Activated CD4-positive, CD25-positive, alpha-beta regulatory T cell treated with anti-CD3 and anti-CD28 coated beads, Interleukin-2, amount 50 U/mL, for 72 hours (primary cell): ENCODE measurements at places on chromosomes 3 and 15.

GRCh38 chr3:190593075-190593474 is 79.2 kb downstream of the IL1RAP start:
- no peak for DNase-seq

- no peak for DNase-seq
These were observed 57.1 kb upstream of the FXR1 start for GRCh38 chr3:180855364-180855763.

GRCh38 chr3:159380891-159381290 is 579.0 kb downstream of the MFSD1 start:
- no peak for DNase-seq

GRCh38 chr3:38493031-38493430 is 3.1 kb upstream of the EXOG start:
- no peak for DNase-seq

- DNase-seq: peak; percentile 88
These were observed 3.7 kb upstream of the MYL3 start for GRCh38 chr3:46866720-46867549.

GRCh38 chr3:17047894-17048293 is 163.1 kb downstream of the PLCL2 start:
- DNase-seq: no peak

DNA sequence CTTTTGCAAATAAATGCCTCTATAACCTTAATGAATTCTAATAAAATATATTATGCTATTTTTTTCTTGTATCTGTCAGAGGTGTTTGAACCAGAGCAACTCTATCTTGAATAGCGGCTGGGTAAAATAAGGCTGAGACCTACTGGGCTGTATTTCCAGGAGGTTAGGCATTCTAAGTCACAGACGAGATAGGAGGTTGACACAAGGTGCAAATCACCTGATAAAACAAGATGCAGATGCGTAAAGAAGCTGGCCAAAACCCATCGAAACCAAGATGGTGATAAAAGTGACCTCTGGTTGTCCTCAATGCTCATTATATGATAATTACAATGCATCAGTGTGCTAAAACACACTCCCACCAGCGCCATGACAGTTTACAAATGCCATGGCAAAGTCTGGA is 990.7 kb downstream of the FHIT start:
- no peak for DNase-seq

DNA sequence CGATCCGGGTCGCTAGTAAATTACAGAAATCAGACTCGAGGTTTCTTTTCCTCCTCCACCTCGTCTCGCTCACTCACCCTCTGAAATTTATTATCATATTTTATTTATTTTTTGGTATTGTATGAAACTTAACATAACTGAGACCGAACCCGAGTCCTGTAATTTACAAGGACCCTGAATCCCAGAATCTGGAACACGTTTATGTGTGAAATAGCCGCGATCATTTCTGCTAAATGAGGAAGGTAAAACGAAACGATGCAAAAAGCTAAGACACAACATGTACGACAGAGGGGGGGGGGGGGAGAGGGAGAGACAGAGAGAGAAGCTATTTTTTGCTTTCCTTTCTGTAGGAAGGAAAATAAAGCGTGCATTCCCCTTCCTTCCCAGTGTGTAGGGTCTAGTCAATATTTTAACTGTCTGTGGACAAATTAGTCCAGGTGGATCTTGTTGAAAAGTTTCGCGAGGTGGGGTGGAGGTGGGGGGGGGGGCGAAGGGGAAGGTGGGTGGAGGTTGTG is 1.6 kb downstream of the BBX start:
- DNase-seq: no peak

GRCh38 chr3:74801924-74802323 is 187.5 kb upstream of the CNTN3 start:
- DNase-seq: no peak

DNA sequence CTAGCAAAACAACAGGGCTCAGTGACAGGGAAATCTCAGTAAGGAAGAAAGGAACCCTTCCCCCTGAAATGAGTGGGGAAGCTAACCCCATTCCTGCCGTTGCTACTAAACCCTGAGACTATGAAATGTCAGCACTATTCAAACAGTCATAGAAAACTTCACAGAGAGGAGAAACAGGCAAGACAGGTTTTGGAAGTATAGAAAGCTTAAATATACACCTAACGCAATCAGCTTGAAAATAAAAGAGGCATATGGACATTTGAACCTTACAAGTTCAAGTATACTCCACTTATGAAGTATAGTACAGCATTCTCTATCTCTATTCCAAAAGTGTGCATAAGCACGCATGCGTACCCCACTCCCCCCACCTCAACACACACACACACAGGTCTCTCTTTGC is 17.6 kb upstream of the FRMD4B start:
- no peak for DNase-seq

DNA sequence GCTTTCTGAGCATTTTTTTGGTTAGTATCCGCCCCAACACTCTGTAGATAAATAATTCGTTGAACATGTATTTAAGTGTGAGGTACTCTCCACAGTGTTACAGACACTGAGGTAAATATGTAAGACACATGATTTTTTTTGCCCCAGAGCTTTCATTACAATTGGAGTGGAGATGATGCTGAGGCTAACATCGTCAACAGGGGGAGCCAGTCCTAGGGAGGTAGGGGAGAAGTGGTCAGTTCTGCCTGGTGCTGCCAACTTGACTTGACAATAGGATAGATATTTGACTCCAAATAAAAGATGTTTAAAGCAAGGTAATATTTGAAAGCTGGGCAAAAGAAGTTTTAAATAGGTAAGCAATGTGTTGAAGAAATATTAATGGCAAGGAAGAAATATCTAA is 295.7 kb downstream of the UNC13C start:
- no peak for DNase-seq

- no peak for DNase-seq
These were observed 340.8 kb upstream of the DCBLD2 start for GRCh38 chr3:99242271-99242670.

DNA sequence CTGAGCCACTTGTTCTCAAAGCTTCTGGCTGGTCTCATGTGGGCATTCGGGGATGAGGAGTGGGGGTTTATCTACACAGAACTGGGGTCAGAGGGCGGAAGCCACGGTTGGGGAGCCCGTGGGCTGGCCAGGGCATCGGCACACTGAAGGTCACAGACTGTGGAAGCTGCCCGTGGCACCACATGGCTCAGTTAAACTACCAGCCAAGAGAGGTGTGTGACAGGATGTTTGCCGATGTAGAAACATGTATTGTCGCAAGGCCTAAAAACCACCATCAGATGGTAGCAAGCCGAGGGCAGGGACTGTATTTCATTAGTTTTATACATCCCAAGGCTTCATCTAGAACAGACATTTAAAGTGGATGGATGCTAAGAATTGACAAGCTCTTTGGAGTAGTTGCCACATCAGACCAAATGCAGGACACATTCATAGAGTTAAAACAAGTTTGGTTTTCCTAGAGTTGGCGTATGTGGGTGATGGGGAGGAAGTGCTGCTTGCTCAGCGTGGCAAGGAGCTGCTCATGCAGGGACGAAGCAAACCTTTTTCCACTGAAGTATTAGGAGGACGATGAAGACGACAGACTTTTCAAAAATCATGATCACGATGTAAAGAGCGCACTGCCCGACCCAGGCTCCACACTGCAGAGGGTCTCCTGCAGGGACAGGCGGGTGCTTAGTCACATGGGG is 9.6 kb upstream of the MUSTN1 start:
- no peak for DNase-seq

- DNase-seq: no peak
These were observed 75.7 kb upstream of the KLHL25 start for GRCh38 chr15:85870216-85871014.

DNA sequence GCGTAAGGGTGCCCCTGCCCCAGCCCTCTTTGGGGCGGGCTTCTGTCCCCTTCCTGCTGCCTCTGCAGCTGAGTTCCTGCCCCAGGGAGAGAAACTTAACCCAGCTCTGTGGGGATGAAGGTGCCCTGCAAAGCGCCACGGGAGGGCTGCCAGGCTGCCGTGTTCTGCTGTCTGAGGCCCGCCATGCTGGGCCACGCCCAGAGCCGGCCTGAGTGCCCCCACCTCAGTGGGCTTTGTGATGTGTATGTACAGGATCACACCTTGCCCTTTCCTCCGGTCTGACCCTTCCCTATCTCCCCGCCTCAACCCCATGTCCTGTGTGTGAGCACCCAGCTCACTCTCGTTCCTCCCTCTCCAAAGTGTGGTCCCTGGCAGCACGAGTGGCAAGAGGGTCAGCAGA is 22.6 kb downstream of the C15orf39 start:
- no peak for DNase-seq

DNA sequence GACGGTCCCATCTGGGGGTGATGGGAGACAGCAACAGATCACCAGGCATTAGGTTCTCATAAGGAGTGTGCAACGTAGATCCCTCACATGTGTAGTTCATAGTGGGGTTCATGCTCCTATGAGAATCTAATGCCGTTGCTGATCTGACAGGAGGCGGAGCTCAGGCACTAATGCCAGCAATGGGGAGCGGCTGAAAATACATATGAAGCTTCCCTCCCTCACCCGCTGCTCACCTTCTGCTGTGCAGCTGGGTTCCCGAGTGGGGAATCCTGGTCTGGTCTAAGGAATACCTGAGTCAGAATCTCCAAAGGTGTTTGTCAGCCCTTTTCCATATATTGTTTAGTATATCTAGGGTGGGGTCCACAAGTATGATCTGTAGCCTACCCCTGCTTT is 52.3 kb downstream of the CHD2 start:
- no peak for DNase-seq
